Anterior cingulate cortex (tissue), 58 donors: ENCODE measurements at places on chromosomes 4 and X.

GRCh38 chr4:7658341-7659204, 223.8 kb upstream of the PSAPL1 start:
- no peak for DNase-seq

DNA sequence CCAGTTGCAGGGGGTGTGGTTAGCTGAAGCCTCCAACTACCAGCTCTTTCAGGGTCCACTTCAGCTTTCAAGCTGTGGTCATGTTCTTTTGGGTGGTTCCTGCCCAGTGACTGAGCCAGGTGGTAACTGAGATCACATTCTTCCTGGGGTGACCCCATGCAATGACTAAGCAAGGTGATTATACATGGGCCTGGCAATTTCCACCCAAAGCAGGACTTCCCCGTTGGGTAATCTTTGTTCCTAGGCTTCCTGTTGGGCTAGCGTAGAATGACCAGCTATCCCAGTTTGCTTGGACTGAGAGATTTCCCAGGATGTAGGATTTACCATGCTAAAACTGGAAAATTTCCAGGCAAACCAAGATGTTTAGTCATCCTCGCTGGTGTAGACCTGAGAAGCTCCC, 18.4 kb upstream of the MAGEB17 start:
- no peak for DNase-seq

DNA sequence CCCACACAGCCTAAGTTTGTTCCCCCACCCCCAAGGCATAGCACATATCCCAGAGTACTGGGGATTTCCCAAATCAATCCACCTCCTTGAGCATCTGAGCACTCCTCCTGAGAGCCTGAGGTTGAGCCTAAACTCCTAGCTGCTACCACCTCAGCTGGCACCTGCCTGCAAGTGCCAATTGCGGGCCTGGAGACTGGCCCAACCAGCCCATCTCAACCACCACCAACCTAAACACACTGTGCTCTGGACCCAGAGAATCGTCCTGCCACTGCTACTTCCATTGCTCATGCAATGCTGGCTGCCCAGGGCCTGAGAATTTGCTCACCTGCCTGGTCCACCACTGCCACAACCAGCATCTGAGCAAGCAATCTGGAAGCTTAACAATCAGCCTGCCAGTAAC, 177.1 kb downstream of the FGF13 start:
- DNase-seq: no peak

GRCh38 chr4:39525822-39526690, 1.2 kb downstream of the UGDH start:
- no peak for DNase-seq

- peak; percentile 59 for DNase-seq
These were observed 77.5 kb downstream of the HTRA3 start for GRCh38 chr4:8346838-8347605.

- DNase-seq: peak; percentile 2
These were observed 140.5 kb downstream of the LRBA start for GRCh38 chr4:150874338-150875226.

- DNase-seq: no peak
These were observed 86.8 kb downstream of the PPP1R2C start for GRCh38 chrX:42691196-42691595.

DNA sequence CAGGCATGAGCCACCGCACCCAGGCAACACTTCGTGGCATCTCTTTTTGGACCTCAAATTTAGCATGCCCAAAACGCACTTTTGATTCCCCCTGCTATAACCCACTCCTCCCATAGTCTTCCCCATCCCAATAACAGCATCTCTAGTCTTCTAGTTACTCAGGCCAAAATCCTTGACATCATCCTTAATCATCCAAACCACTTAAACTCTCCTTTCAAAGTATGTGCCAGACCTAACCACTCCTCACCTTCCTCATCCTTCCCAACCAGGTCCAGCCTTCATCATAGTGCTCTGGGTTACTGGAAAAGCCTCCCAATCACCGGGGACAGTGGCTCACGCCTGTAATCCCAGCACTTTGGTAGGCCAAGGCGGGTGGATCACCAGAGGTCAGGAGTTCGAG, 41.9 kb downstream of the AFAP1 start:
- no peak for DNase-seq

DNA sequence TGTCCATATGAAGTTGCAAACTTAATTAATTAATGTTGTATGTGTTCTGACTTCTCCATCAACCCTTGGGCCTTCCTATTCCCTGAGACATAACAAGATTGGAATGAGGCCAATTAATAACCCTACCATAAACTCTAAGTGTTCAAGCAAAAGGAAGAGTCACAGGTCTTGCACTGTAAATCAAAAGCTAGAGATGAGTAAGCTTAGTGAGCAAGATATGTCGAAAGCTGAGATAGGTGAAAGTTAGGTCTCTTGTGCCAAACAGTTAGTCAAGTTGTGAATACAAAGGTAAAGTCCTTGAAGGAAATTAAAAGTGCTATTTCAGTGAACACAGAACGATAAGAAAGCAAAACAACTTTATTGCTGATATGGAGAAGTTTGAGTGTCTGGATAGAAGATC, 58.2 kb upstream of the GPRIN3 start:
- DNase-seq: no peak

GRCh38 chr4:187666034-187666433, 329.5 kb upstream of the ZFP42 start:
- DNase-seq: no peak

DNA sequence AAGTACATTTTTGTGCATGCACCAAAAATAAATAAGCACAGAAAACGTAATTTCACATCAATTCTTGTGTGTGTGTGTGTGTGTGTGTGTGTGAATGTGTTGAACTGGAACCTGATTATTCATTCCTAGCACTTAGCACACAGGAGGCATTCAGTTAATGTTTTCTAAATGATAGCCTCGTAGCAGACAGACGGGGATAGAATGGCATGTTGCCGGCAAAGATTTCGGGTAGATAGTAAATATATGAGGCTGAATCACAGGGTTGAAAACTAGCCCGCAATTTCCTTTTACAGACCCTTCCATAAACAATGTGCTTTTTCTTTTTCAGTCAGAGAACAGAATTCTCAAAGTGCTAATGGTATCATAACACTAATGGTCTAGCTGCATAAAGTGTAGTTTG, 13.5 kb downstream of the MAOB start:
- DNase-seq: no peak

GRCh38 chrX:153686711-153687110, 1.0 kb upstream of the SLC6A8 start:
- no peak for DNase-seq

DNA sequence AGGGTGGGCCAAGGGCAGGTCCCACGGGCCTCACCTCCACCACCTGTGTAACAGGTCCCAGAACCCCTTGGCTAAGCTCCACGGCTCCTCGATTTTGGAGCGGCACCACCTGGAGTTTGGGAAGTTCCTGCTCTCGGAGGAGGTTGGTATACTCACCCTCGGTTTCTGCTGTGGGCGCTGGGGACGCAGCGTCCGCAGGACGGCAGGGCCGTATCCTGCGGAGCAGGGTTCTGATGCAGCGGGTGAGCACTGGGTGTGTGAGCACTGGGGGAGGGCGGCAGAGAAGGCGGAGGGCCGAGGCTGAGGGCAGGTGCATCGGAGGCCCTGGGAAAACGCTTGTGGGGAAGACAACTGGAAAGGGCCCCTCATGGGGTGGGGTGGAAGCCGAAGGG, 11.0 kb downstream of the ATP5ME start:
- DNase-seq: no peak

DNA sequence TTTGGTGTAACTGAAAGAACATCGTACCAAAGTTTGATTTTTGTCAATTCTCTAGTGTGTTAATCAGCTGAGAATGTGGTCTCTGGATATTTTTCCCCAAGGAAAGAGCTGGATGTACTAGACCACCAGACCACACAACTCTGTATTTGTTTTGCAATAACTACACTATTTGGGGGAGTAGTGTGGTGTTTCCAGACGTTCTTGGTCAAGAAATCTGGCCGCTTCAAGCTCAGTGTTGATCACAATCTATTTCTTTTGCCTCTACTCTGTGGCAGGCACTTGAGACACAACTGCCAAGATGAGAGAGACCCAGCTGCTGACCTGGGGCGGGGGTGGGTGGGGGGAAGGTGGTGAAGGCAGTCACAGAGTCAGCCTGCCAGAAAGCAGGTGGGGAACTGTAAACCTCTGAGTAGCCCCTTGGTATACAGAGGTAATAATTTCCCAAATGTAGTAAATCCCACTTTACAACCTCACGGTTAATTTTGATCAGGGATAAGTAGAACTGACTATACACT, 30.6 kb downstream of the PTTG2 start:
- no peak for DNase-seq

DNA sequence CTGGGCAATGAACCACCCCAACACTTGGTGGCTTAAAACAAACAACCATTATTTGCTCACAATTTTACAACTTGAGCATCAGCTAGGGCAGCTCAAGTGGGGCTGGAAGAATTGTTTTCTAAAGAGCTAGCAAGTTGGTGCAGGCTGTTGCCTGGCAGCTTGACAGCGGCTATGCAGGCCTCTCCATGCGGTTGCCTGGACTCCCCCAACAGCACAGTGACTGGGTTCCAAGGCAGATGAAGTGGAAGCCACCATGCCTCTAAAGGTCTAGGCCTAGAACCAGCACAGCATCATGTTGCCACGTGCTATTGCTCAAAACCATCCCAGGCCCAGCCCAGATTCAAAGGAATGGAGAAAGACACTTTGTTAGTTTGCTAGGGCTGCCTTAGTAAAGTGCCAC, 114.8 kb downstream of the BCOR start:
- DNase-seq: no peak

GRCh38 chr4:187212446-187213080, 488.9 kb upstream of the FAT1 start:
- no peak for DNase-seq
